ENCODE measurements at places on chromosomes 1 and 21. TPM values are rescaled to one million over a fixed set of nuclear protein-coding genes. Genes with fewer than 3 reads are reported as not detected.

The FCRL1 gene
- 0.84 TPM for total RNA-seq

GRCh38 chr1:28718586-28719331 lies 18.0 kb upstream of the YTHDF2 start:
- DNase-seq = no peak

The GBP4 gene
- 6.8 TPM for total RNA-seq

The LRRC40 gene
- total RNA-seq = 14.1 TPM

The LCE1F gene
- total RNA-seq = not detected

- DNase-seq = no peak
Observed at GRCh38 chr1:18606443-18607288, 24.0 kb upstream of the PAX7 start.

The KAZN gene
- 6.9 TPM for total RNA-seq

DNA sequence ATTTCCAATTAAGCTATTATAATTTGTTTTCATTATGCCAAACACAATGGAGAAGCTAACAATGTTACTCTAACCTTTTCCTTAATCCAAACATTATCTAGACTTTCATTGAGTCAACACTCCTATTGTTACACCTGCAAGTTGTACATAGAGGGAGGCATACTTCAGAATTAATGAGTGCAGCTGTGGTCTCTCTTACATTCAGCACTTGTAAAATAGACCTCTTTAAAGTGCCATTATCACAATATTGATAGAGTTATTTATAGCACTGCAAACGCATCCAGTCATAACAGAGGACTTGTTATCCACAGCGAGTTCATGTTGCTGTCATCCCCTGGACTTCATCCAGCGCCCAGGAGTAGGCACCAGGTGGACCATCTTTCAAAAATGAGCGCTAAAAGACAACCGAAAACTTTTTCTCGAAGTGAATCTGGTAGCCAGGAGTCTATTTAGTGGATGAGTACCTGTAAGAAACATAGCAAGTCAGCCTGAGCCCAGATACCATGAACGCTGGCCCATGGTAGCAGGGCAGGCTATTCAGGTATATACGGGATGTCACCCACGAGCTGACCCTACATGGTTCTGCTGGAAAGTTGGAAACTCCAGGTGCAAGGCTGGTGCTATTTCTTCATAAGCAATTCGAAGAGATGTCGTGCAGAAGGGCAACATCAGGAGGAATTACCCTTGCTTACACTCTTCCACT lies 70.6 kb upstream of the NFIA start:
- DNase-seq = no peak

DNA sequence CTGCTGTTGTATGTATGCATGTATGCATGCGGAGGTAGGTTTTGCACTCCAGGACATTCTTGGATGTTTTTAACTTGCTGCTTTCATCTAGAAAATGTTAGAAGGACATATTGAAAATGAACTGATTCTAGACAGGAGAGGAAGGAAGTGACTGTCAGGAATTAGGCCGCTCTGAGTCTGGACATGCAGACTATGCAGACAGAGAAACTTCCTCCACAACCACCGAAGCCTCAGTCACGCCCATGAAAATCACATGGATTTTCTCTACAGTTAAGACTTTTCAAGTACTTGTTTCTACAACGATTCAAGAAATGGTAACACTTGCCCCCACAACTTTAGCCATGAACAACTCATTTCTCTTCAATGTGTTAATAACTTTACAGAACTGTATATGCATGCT lies 211.1 kb downstream of the SMYD3 start:
- no peak for DNase-seq

The ZBED6 gene
- 4.9 TPM for total RNA-seq

The CD5L gene
- total RNA-seq = 124 TPM
